ENCODE measurements at places on chromosomes 6 and 20. TPM values are rescaled to one million over a fixed set of nuclear protein-coding genes. Genes with fewer than 3 reads are reported as not detected.

B3GALT4 gene
- 22.2 TPM for total RNA-seq

DNA sequence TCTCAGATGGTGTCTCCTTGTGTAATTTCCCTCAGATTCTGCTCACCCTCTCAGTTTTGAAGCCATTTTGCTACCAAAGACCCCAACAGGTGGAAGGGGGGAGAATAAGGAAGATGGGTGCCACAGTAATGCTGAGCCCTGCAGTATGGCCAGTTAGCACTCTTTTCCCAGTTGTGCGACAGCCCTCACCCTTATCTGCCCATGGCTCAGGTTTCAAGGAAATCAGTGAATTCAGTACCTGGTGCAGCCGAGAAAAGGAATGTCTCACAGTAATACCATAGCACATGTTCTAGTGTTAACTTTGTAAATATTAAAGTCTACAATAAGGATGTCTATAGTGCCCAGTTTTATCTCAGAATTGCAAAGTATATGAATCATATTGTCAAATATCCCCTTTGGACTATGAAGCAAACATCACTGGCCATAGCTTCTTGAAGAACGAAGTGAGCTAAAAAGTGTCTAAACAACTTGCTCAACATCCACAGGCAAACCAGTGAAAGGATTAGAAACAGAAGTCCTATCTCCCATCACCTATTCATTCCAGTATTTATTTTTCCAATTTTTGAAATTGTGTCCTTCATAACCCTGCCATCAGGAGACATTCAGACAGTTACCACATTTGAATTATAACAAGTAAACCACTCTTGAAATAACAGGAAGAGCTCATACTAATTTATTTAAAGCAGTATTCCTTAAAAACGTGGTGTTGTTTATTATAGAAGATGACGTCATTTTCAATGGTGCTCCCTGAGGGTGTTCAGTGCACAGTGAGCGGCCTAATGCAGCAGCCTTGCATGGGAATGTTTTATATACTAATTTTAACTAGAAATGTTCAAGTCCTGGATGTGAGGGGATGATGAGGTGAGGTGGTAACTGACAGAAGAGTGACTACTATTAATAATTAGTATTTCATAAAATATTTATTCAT lies 366.2 kb downstream of the TFAP2A start:
- no peak for DNase-seq

COX4I2 gene
- total RNA-seq: not detected

DNA sequence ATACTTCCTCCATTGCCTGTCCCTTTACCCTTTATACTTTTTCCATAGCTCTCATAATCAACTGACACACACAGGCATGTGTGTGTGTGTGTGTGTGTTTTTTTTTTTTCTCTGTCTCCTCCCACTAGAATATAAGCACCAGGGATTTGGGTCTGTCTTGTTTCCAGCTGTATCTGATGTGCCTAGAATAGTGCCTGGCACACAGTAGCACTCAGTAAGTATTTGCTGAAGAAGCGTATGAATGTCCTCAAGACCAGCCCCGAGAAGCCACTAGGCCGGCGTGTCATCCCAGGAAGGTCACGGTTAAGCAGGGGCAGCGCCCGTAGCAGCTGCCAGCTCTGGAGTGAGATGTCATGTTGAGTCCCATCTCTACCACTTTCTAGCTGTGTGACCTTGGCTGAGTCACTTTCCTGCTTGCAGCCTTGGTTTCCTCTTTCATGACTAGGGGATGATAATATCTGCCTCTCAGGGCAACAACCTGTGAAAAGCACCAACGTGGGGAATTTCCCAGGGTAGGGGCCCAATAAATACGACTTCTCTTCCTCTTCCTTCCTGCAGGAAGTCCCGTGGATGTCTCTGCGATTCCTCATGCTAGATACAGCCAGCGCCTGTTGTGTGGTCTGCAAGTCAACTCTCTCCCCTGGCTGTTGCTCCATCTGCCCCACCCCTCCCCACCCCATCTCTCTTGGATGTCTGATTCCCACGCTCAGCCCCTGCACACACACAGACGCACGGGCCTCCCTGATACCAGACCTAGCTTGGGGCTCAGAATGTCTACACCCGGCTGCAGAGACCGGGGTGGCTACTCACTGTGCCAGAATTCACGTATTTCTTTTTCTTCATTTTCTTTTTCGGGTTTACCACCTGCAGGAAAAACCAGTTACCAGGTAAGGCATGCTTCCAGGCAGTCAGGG lies 58.1 kb downstream of the RAB44 start:
- DNase-seq: no peak

- no peak for DNase-seq
Measured at GRCh38 chr6:160279850-160280249, 21.2 kb upstream of the SLC22A2 start.

- DNase-seq: no peak
Measured at GRCh38 chr6:36873612-36874442, 776 bp downstream of the PPIL1 start.

COL19A1 gene
- total RNA-seq: not detected

SAPCD1 gene
- total RNA-seq: not detected

DNA sequence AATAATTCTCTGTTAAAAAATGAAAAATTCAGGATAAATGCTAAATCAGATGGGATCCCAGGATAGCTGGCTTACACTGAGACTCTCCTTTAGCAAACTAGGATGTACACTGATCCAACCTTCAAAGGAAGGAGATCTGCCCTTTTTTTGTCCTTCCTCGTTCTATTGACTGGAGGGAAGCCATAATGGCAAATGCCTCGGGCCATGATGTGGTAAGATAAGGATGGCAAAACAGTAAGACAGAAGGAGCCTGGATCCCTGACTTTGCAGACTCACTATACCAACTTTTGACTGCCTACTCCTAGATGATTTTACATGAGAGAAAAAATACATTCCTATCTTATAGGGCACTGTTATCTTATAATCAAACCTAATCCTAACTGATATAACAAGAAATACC lies 156.9 kb upstream of the BEND3 start:
- no peak for DNase-seq

LTB gene
- total RNA-seq: 0.66 TPM

GRCh38 chr6:167572841-167573271 lies 248.0 kb downstream of the TTLL2 start:
- peak; percentile 63 for DNase-seq

DNA sequence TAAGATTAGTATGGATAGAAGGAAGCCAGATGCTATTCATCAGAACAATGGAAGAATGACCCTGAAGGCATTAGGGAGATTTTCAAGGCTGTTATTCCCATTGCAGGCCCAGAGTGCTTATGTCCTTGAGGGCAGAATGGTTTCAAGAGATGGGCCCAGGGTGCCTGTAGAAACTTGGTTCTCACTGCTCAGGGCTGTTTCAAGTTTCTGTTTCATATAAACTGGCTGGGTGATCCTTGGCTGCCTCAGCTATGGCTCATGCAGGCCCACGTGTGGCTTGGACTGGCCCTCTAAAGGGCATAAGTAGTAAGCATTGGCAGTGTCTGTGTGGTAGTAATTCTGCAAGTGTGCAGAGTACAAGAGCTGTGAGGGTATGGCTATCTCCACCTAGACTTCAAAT lies 540.9 kb upstream of the MAN1A1 start:
- DNase-seq: no peak

EPB41L1 gene
- 19.3 TPM for total RNA-seq

GRCh38 chr6:93604951-93605350 lies 185.6 kb upstream of the EPHA7 start:
- DNase-seq: no peak

DNA sequence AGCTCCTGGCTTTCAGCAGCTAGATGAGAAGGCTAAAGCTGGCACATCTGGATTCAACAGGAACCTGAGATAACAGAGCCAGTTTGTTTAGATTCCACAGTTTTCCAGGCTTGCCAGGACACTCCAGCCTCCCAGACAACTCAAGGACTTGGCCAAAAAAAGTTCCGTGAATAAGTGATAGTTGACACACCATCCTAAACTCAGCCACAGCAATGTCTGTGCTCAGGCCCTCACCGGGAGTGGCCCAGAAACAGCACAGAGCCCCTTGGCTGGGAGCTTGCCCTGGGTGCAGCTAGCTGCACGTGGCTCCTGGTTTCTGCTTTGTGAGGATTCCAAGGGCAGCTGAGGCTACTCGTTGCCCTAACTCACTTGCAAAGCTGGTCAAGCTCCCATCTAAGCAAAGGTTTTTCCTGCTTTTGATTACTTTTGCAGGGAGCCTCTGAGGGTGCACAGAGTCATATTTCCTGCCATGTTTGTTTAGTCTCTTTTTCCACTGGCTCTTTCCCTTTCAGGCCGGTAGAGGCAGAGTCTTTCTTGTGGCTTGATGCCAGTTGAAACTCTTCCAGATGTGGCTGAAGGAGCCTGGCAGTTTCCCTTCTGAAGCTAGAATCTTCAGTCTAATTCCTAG lies 118.3 kb upstream of the ECI2 start:
- DNase-seq: no peak

SEL1L2 gene
- total RNA-seq: 3.3 TPM

DNA sequence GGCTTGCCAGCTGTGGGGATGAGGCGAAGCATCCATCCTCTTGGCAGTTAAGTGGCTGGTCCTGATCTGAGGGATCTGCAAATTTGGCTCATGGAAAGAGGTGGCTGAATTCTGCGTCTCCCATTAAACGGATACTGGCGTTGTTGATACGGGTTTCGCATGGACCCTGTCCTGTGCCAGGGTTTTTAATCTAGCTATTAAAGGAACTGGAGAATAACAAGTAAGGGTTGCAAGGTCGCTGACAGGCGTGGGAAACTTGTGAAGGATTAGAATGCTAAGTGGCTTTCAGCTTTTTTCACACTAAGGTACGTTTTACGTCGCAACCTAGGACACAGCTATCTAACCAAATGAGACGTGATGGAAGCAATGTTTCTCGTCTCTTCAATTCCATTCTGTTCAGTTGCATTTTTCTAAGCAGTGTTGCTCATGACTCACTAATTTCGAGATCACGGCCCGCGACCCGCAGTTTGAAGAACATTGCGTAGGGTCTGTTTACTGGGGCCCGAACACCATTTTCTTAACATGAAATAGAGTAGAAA lies 852 bp downstream of the GMNN start:
- DNase-seq: no peak

DEF6 gene
- 3.5 TPM for total RNA-seq

SRMS gene
- not detected for total RNA-seq

- DNase-seq: no peak
Measured at GRCh38 chr6:142825760-142826159, 119.2 kb downstream of the HIVEP2 start.

SAMD5 gene
- 1.1 TPM for total RNA-seq

GMPR gene
- total RNA-seq: 18.8 TPM

GRCh38 chr6:44503471-44503870 lies 116.0 kb downstream of the CDC5L start:
- no peak for DNase-seq

GRCh38 chr20:17856024-17856564 lies 112.5 kb downstream of the SNX5 start:
- DNase-seq: no peak

ANKEF1 gene
- 0.36 TPM for total RNA-seq

DNA sequence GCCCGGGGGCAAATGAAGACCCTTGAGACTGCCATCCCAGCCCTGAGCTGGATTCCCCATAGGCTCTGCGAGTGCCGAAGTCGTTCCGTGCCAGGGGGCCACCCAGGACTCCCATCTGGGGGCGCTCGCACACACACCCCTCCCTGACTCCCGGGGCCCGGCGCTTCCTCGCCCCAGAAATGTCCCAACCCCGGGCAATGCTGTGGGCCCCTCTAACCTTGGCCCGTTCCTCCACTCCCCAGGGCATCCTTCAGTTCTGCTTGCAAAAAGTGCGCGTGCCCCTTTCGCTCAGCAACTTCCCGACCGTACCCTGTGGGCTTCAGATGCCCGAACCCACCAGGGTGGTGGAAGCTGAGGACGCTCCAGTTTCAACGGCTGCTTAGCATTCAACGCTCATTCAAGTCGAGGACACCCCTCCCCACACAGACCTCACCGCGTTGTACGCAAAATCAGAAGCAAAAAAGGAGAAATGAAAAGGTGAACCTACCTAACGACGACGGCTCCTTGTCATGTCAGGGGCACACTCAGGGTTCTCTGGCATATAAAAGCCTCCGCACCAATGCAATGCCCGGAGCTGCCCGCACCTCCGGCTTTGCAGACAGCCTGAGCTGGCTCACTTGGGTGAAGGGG lies 25.3 kb downstream of the RIPOR2 start:
- no peak for DNase-seq

- DNase-seq: no peak
Measured at GRCh38 chr6:5506597-5506996, 245.3 kb downstream of the FARS2 start.

CAP2 gene
- total RNA-seq: 53.6 TPM

CD24 gene
- 3.3 TPM for total RNA-seq

GRCh38 chr6:143128681-143129015 lies 68.0 kb downstream of the AIG1 start:
- DNase-seq: no peak

CST5 gene
- total RNA-seq: not detected

GRCh38 chr6:116313101-116313776 lies 33.5 kb upstream of the TSPYL1 start:
- no peak for DNase-seq

GRCh38 chr6:169862892-169863525 lies 111.6 kb downstream of the ERMARD start:
- DNase-seq: no peak

- DNase-seq: no peak
Measured at GRCh38 chr20:57652606-57653545, 32.6 kb upstream of the ZBP1 start.

DNA sequence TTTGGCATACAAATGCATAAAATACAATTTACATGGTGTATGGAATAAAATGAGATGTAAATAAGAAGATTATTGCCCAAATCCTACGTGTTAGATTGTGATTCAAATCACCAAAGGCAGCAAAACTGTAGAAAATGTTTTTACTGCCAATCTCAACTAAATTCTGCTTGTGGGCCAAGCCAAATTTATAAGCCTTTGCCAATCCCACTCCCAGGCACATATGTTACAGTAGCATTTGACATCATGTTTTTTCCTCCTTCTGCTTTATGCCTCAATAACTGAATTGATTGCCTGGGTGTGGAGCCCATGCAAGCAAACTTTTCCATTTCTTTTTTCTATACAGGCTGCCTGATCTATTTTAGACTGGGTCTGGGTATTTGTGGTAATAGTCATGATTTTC lies 36.3 kb upstream of the LRRC1 start:
- no peak for DNase-seq

- no peak for DNase-seq
Measured at GRCh38 chr20:63174309-63175037, 41.5 kb downstream of the YTHDF1 start.

CAPN11 gene
- total RNA-seq: not detected
